Fibroblast of mammary gland (primary cell): ENCODE measurements at places on chromosomes 2 and 18.

DNA sequence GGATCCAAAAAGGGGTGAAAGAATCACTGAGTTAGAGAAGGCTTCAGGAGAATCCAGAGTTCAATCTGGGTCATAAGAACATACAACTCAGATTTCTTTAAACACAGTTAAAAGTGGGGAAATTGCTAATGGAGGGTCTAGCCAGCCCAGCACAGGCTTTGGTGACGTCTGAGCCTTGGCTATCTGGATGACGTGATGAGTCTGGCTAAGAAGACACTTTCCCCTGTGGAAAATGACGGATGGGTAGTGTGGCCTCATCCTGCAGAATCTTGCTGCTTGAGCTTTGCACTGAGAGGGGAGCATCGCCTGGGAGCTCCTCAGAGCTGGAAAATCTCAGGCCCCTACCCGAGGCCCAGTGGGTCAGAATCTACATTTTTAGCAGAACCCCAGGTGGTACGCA is 19.2 kb downstream of the EDAR start:
- no peak for DNase-seq

GRCh38 chr18:48853588-48853987 is 97.2 kb downstream of the SMAD7 start:
- no peak for DNase-seq

GRCh38 chr2:204576362-204576979 is 31.2 kb downstream of the PARD3B start:
- peak; percentile 14 for DNase-seq

GRCh38 chr2:37918742-37919186 is 6.3 kb upstream of the RMDN2 start:
- DNase-seq = peak; percentile 39

DNA sequence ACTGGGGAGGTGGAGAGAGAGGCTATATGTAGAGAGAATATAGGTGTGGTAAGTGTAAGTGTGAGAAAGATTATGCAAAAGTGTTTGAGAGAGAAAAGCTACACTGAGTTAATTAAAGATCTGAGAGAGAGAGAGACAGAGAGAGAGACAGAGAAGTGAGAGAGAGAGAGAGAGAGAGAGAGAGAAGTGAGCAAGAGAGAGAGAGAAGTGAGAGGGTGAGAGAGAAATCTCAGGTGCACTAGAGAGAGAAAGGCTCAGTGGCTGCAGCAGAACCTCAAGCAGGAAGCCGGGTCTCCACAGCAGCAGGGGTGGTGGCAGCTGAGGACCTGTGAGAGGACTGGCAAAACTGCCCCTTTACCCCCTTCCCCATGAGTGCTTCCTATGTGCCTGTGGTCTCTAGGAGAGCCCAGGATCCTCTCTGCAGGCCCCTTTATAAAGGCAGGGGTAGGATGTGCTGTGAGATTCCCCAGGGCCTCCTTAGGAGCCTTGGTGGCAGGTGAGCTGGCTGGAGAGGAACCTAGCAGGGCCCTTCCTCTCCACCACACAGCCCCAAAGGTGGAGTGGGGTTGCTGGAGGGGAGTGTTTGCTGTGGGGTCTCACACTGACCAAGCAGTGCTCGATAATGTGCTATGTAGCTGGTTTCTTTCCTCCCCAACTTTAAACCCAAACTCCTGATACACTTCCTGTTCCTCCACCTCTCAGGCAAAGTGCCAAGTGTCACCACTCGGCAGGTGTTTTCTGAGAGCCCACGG is 52.6 kb downstream of the SLC4A5 start:
- DNase-seq = no peak

DNA sequence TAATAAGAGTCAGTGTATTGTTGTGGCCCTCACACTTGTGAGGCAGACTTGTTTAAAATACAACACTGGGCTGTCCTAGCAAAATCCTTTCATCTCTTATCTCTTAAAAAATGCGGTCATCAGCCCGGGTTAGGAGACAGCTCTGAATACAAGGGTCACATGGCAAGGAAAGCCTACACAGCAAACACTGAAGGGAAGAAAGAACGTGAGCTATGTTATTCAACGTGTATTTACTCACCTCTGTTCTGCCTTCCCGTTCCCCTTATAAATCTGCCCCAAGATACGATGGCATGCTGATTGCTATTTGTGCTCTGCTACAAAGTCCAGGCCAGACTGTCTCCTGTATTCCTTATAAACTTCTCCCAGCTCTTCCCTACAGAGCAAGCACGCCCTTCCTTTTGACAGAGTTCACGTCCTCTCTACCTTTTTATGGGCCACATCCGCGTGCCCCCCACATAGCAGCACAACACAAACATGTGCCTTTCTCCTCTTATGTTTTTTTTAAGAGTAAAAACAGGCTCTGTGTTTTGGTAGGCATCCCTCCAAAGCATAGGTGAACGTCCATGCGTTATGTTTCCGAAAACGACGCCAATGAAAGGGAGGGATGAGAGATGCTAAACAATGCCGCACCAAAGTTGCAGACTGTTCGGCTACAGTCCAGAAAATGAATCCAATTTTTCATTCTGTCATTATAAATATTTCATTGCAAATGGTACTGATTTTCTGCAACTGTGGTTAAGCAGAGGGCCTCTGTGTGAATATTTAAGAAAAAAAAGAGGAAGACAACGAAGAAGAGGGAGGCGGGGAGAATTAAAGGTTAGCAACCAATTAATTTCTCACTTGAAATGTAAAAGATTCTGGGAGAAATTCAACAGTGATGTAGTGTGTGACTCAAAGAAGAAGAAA is 274.7 kb downstream of the ZNF521 start:
- no peak for DNase-seq

DNA sequence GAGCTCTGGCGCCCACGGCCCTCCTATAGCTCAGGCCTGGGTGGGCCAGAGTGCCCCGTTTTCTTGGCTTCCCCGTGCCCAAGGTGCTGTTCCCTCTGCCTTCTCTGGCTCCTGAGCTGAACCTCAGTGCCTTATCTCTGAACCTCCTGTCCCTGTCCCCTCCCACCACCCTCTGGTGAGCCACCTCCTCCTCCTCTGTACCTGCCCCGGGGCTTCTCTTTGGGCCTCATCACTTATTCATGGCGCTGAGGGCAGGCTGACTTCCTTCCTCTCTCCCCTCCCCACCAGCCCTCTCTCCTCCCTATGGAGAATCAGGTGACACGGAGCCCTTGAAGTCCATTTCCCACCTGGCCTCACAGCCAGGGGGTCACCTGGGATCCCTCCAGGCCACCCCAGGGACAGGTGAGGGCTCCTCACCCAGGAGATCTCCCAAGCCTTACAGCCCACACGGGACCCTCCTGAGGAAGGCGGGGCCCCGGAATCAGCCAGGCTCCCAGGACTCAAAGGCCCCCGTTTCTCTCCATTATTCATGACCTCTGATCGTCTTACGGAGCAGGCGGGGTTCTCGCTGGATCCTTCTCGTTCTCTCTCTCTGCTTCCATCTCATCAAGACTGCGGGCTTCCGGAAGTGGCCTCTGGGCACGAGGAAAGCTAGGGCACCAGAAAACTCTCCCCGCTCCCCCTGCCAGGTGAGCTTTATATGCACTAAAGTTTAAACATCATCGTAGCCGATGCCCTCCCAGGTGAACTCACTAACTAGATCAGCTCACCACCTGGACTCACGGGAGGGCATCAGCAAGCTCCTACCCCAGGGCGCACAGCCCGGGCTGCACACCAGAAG is at the start of gene LOXHD1:
Gene LOXHD1 (minus strand): TSS at position 106 of the 841 bp plus-strand sequence. CDS start 187 bp downstream, outside the sequence.
- DNase-seq = no peak

DNA sequence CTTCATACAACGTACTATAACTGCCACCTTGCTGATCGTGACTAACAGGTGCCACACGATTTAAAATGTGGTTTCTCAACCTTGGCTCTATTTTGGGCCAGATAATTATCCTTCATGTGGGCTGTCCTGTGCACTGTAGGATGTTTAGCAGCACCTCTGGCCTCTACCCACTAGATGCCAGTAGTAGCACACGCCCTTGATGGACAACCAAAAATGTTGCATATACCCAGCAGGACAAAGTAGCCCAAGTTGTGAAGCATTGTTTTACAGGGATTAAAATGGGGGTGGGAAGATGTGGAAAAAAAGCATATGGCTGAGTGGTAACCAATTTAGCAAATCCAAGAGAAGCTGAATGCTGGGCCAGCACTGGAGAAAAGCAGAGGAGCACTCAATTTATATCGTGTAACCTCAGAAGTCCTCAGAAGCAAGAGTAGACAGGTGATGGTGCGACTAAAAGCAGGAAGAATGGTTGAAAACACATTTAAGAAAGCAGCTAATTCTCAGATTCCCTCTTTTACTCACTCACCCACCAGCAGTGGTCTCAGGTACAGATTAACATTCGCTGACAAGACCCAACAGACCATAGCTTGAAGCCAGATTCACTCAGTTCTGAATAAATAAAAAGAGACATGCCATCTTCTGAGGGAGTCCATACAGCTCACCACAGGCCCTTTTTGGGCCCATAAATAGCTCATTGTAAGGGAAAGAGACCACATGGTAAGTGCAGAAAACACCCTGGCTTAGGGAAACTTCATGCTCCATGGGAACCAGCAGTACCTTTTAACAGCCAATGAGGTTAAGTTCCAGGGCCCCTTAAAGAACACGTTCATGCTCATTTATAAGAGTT is 50.6 kb downstream of the RAPH1 start:
- DNase-seq = peak; percentile 40
